ENCODE measurements at places on chromosomes 6 and 20. TPM values are rescaled to one million over a fixed set of nuclear protein-coding genes. Genes with fewer than 3 reads are reported as not detected.

ADGRF4 gene
- total RNA-seq, result 9.7 TPM

OR2H2 gene
- total RNA-seq, result not detected

PPIL6 gene
- 0.94 TPM for total RNA-seq

LSM14B gene
- 24.7 TPM for total RNA-seq

KCNK15 gene
- total RNA-seq, result 0.47 TPM

PCNA gene
- 389 TPM for total RNA-seq

SLPI gene
- total RNA-seq, result 9.0 TPM

SLC24A3 gene
- total RNA-seq, result not detected

PRSS16 gene
- 4.0 TPM for total RNA-seq

ADAM33 gene
- not detected for total RNA-seq

FAM50B gene
- 7.7 TPM for total RNA-seq

SLC44A4 gene
- 0.29 TPM for total RNA-seq

ZBTB9 gene
- 10.2 TPM for total RNA-seq

KCNK17 gene
- total RNA-seq, result not detected

SLC22A7 gene
- total RNA-seq, result not detected

CCDC170 gene
- 0.11 TPM for total RNA-seq

OR2H1 gene
- total RNA-seq, result not detected

IL17A gene
- total RNA-seq, result not detected

LIN28B gene
- total RNA-seq, result 1.6 TPM

EEF1A2 gene
- total RNA-seq, result 154 TPM

BHLHE23 gene
- total RNA-seq, result not detected

BPIFA1 gene
- not detected for total RNA-seq

ATP9A gene
- total RNA-seq, result 10.8 TPM

C6orf58 gene
- not detected for total RNA-seq

ALDH5A1 gene
- total RNA-seq, result 7.4 TPM

TRMT6 gene
- 43.4 TPM for total RNA-seq

UNC93A gene
- total RNA-seq, result not detected

LAMA2 gene
- 0.68 TPM for total RNA-seq

SLC35D3 gene
- total RNA-seq, result not detected

SIRPD gene
- not detected for total RNA-seq

METTL24 gene
- not detected for total RNA-seq

FRS3 gene
- 2.3 TPM for total RNA-seq

RBPJL gene
- total RNA-seq, result not detected

RAET1G gene
- total RNA-seq, result 7.7 TPM

KCNQ5 gene
- total RNA-seq, result 1.2 TPM

APMAP gene
- total RNA-seq, result 178 TPM

APCDD1L gene
- total RNA-seq, result not detected

HLA-DPA1 gene
- not detected for total RNA-seq

PAX1 gene
- total RNA-seq, result 0.09 TPM

SLC17A1 gene
- 0.14 TPM for total RNA-seq

FAM110A gene
- total RNA-seq, result 11.6 TPM

B3GAT2 gene
- 0.05 TPM for total RNA-seq

COL9A3 gene
- 0.49 TPM for total RNA-seq

UNC5CL gene
- 0.38 TPM for total RNA-seq

GABRR1 gene
- not detected for total RNA-seq

CHRNA4 gene
- total RNA-seq, result 0.63 TPM

JPH2 gene
- total RNA-seq, result 3.1 TPM

CALHM6 gene
- total RNA-seq, result not detected

SCRT2 gene
- not detected for total RNA-seq

TFAP2D gene
- total RNA-seq, result not detected

SMIM8 gene
- 3.7 TPM for total RNA-seq

ULBP2 gene
- total RNA-seq, result 3.3 TPM

NELFE gene
- total RNA-seq, result 75.5 TPM

Data from A549 treated with ZK216348 at 1 μM for 4 hours (cell line).